Hepatic stellate cell (primary cell): ENCODE measurements at places on chromosomes 11 and 22.

DNA sequence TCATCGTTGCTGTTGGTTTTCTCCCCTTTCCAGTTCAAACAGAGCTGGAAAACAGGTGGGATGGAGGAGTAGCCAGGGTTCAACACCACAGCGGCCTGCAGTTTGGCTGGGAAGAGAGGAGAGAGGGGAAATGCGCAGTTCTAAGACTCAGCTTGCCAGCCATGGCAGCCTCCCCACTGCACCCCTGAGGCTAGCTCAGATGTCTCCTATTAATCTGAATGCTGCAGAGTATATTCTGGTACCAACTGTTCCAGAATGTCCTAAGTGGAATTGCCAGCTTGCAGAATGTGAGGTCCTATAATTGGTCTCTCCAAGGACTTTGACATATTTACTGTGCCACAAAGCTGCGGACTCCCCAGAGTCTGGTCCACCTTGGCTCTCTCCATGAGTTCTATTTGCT is 32.0 kb downstream of the NEFH start:
- DNase-seq = no peak

- no peak for DNase-seq
These were observed 563.1 kb downstream of the METTL15 start for GRCh38 chr11:28671274-28671673.

- DNase-seq = no peak
These were observed 89.6 kb downstream of the SERGEF start for GRCh38 chr11:17923217-17923616.

GRCh38 chr11:69820441-69820840 is 1.2 kb upstream of the FGF3 start:
- DNase-seq = no peak

DNA sequence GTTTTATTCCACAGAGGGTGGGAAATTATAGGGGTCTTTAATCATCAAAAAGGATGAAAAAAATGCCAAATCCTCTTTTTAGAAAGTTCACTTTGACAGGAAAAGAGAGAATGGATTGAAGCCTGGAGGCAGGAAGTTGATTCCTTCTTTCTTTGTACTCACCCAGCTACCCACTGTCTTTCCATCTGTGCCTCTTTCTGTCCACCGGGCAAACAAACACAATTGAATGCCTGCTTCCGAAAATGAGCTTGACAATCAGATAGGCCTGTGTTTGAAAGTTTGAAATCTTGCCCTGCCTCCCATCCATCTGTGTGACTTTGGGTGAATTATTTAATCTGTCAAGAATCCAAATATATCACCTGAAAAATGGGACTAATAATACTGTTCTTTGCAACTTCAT is 81.1 kb downstream of the SCN3B start:
- no peak for DNase-seq

DNA sequence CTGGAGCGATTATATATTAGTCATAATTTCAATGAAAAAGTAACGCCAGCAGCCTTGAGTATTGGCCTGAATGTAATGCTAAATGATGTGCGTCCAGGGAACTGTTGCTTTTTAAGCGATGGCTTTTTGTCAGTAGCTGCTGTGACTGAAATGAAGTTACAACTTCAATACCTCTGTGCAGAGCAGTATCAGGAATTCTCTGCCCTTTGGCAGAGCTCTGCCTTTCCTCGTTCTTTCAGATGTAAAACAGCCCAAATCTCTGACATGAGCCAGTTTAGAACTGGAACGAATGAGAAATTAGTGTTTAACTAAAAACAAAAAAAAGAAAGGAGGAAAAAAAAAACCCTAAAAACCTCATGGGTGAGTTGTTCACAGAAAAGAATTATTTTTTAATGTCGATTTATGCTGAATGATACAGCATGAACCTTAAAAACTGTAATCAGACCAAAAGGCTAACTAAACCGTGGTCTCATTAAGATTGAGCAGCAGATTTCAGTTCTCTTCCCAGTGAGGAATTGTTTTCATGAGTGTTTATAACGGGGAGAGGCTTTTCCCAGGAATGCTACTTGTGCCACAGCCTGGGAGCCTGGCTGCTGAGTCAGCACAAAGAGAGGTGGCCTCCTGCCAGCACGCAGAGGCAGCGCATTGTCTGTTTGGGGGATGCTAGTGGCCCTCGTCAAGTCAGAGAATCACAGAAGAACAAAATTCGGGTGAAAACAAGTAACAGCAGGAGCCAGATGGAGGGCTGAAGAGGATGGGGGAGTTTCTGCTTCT is 146.2 kb upstream of the RASSF10 start:
- DNase-seq = peak; percentile 74

GRCh38 chr11:46490666-46491065 is 99.1 kb upstream of the CHRM4 start:
- no peak for DNase-seq
